KG1 (cell line): ENCODE measurements at places on chromosomes 2 and 18.

DNA sequence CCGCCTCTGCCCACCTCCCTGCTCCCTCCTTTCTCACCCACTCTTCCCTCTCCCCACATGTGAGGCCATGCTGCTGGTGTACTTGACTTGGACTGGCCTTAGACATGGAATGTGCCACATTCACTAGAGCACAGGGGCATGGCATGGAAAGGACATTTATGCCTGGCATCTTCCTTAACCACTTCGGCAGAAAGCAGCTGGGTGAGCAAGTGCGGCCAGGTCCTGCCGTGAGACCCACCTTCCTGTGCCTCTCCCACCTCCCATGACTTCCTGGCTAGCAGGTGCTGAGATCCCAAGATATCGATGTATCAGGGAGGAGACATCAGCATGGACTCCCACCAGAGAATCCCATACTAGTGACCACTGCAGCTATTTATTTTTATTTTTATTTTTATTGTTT lies 13.0 kb downstream of the GPR55 start:
- no peak for DNase-seq

- DNase-seq = no peak
These were observed 498.1 kb downstream of the SLC4A3 start for GRCh38 chr2:220125551-220125950.

GRCh38 chr2:175737722-175738361 lies 264.2 kb downstream of the LNPK start:
- DNase-seq = no peak

DNA sequence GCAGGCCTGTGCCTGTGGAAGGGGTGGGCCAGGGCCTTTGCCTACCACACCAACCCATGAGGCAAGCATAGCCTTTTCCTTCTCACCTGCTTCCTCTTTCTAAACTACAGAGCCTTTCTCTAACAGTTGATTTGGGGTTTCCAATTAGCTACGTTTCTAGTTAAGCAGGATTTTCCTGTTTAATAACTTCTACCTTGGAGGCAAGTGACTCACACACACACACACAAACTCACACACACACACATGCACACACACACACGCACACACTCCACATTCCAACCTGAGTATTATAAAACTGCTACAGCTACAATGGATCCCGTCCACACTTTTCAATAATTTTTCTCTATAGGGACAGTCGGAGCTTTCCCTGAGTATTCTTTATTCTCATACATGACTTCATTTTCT lies 84.9 kb downstream of the SOX11 start:
- no peak for DNase-seq

DNA sequence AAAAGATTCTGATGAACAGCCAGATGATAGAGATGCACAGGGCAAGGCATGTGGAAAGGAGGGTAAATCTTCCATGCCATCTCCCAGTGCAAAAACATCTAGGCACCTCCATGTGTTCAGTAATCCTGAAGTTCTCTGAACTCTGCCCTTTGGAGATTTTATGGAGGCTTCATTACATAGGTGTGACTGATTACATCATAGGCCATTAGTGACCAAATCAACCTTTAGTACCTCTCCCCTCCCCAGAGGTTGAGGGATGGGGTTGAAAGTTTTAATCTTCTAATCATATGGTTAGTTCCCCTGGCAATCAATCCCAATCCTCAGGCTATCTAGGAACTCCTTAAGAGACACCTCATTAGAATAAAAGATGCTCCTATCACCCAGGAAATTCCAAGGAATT lies 2190.2 kb upstream of the PIK3C3 start:
- no peak for DNase-seq
